Globus pallidus (tissue), 1 donor: ENCODE measurements at places on chromosomes 5 and 9.

DNA sequence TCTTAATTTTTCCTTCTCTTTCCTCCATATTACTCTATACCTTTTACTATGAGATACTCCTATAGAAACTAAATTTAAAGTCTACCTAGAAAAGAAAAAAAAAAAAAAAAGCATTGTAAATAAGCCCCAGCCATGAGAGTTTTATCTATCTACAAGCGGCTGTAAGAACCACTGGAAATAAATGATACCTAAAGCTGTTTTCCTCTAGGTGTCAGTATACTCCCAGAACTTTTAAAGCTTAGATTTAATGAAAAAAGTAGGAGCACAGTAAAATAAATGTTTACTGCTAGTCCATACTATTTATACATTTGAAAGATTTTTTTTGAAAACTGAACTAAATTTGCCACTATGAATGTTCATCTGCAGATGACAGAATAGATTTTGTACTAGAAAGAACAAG is 26.2 kb downstream of the TYRP1 start:
- peak; percentile 41 for DNase-seq

- peak; percentile 89 for DNase-seq
Measured at GRCh38 chr9:101458963-101459631, 23.5 kb upstream of the ALDOB start.

DNA sequence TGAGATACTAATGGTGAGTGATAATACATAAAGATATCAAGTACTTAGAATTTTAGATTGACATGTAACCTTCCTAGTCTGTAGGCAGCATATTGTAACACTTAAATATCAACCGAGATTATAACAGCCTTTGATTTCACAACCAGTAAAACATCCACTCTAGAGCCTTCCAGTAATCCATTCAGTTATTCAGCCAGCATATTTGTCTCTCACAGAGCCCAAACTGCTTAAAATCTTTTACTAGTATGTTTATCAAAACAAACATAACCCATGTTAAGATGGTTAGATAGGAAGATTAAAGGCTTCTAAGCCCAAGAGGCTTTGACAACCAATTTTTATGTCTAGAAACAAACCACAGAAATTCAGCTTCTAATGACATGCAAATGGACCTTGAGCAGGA is 177.9 kb upstream of the FST start:
- no peak for DNase-seq

GRCh38 chr5:50766042-50766441 is 99.6 kb downstream of the PARP8 start:
- no peak for DNase-seq

DNA sequence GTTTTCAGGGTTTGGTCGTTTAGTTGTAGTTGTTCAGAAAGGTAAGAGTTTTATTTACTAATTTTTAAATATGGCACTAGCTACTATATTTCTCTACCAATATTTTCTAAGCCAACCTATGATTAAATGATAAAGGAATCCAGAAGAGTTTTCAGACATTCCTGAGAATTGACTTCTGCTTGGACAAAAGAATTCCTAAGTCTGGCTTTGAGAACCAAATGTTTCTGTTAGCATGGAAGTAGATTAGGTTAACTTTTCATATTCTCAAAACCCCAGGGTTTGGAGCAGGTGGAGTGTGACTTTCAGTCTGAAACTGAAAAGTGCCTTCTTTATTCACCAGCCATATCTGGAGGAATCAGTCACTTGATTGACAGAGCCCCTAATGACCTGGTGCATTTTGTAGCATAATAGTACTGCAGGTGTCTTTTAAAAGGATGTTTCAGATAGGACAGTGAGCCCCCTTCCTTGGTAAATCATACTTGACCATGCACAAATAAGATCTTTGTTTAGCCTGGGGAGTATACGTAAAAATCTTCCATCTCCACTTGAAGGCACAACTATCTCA is 457.0 kb upstream of the ZNF462 start:
- no peak for DNase-seq

- DNase-seq, result no peak
Measured at GRCh38 chr5:163735069-163735468, 229.7 kb downstream of the MAT2B start.

- no peak for DNase-seq
Measured at GRCh38 chr5:158456756-158457155, 597.8 kb upstream of the CLINT1 start.

GRCh38 chr9:134010310-134011173 is 14.7 kb upstream of the BRD3OS start:
- no peak for DNase-seq
